H4 (cell line): ENCODE measurements at places on chromosomes 7 and 10. TPM values are rescaled to one million over a fixed set of nuclear protein-coding genes. Genes with fewer than 3 reads are reported as not detected.

DNA sequence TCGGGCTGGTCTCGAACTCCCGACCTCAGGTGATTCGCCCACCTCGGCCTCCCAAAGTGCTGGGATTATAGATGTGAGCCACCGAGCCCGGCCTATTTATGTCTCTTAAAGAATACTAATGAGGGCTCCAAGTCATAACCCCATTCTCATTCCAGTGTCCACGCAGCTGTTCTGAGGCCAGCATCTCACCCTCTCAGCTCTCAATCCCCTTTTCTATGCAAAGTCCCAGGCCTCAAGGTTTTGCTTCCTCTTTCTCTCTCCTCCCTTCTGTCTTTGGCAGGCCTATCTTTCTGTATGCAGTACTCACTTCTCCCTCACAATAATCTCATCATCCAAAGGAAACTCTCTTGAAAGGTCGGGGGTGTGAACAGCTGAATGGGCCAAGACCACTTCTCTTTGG is 28.0 kb upstream of the VSIR start:
- DNase-seq: no peak

AGR3 gene
- total RNA-seq: not detected in 2 replicates

- no peak for DNase-seq
Observed at GRCh38 chr10:22874189-22874854, 53.5 kb upstream of the ARMC3 start.

DNA sequence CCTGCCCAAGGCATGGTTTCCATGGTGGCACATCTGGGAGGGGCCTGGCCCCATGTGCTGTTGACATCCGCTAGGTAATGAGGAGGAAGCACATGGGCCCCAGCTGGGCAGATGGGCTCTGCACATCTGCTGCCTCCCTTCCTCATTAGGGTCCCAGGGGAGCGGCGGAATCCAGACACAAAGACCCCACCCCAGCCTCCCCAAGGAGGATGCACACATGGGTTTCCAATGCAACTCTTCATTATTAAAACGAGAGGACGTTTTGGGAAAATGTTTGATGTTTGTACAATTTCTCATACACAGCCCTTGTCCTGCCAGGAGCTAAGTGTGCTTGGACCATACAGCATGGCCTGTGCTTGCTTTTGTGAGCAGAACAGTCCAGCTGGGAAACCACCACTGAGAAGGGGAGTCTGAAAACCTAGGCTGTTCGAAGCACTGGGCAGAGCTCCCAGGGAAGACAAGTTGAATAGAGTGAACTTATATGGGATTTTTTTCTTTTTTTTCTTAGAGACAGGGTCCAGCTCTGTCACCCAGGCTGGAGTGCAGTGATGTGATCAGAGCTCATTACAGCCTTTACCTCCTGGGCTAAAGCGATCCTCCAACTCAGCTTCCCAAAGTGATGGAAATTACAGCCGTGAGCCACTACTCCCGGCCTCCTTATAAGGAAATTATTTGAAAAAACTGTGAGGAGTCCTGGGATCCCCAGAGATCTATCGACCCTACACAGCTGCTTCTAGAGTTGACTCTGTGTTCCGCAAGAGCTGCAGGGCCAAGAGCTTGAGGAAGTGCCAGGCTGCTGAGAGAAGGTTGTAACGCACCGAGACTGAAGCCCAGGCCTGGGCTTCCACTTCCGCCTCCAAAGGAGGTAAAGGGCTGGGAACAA is 23.4 kb downstream of the FAM107B start:
- no peak for DNase-seq

DNA sequence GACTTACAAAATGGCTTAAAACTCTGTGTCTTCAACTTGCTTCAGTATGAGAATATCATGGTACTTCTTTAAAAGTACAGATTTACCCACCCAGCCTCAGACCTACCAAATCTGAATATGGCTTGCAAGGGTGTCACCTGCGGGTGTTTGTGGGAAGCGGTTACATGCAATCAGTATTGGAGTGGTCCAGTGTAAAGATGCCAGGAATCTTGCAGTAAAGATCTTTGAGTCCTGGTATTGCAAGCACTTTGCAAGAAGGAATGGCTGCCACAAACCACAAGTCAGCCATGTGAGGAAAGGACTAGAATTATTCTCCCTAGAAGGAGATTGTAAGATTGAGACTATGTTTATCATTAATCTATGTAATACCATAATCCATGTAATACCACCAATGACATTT is 115.1 kb downstream of the PON1 start:
- DNase-seq: no peak

CYP26C1 gene
- total RNA-seq: not detected in 2 replicates

SLC25A28 gene
- 7.1 and 19.8 TPM in 2 replicates for total RNA-seq

GRCh38 chr7:98079891-98080648 is 26.6 kb upstream of the LMTK2 start:
- no peak for DNase-seq

MBL2 gene
- not detected in 2 replicates for total RNA-seq

MYO1G gene
- not detected in 2 replicates for total RNA-seq

GRCh38 chr7:8065356-8065813 is 96.8 kb downstream of the GLCCI1 start:
- peak; percentile 92 for DNase-seq

GRCh38 chr7:104469166-104469820 is 140.9 kb downstream of the LHFPL3 start:
- DNase-seq: no peak

DNA sequence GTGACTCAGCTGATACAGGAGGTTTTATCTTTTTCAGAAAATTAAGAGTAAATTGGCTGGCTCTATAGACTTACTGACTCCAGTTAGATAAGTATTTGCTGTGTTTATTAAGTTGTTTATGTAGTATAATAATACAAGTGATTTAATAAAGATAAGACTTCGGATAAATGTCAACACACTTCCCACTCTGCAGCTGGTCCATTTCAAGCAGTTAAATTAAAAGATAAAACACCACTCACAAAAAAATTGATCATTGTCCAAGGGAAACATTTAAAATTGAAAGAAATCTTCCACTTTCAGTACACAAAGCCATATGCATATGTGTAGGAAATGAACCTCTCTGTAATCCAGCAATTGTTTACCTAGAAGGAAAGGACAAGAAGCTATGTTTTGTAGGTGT is 106.1 kb upstream of the SP8 start:
- no peak for DNase-seq

- DNase-seq: peak; percentile 81
Observed at GRCh38 chr7:22666732-22667131, 60.3 kb upstream of the IL6 start.

DNA sequence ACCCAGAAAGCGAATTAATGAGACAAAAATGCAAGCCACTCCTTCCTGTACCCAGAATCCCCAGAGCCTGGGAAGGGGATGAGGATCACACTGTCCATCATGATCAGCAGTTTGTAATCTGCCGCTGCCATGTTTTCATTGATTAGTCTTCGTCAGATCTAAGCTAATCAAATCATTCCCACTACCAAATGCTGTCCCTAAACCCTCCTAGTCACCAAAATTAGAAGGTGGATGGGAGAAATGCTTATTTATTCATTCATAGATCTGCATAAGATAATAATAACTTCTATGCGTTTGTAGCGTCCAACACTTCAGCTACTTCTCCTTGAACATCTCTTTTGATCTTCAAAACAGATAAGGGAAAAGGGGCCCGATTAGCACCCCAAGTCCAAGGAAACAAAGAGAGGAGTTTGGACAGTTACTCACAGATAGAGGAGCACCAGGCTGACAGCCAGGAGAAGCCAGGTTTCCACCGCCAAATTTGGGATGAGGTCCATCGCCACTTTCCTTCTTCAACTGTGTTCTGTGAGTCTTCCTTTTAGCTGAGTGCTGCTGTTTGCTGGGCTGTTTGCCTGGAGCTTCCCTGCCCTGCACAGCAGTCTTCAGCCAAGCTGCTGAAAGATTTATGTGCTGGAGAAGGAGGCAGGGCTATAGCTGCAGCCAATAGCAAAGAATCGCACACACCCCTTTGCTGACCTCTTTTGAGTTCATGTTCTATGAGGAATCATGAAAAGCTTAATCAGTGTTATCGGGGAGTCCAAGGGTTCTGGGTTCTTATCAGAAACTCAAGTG is at the start of gene CYP3A5:
CYP3A5 (minus strand) TSS at position 597 of the 792 bp plus-strand sequence; CDS start at position 497, 100 bp downstream.
- DNase-seq: no peak

DNA sequence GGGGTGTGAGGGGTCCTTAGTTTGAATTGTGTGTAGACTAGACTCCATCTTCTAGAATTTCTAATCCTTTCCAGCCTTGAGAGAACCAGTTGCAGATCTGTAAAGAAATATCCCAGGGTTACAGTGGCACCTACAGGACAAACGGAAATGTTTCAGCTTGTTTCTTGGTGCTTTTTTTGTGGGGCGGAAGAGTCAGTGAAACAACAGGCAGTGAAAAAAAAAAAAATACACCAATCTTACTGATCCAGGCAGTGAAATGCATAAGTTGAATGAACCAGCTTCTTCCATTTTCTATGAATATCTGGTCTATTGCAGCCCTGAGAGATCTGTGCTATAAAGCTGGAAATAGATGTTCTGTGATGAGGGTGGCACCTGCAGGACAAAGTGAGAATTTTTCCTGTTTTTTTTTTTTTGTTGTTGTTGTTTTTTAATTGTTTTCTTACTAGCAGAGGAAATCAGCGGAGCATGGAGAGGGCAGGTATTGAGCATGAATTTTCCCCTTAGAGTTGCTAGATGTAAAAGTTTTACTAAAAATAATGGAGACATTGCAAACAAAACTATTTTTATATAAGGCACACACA is 81.9 kb upstream of the DYNC1I1 start:
- peak; percentile 68 for DNase-seq

DNA sequence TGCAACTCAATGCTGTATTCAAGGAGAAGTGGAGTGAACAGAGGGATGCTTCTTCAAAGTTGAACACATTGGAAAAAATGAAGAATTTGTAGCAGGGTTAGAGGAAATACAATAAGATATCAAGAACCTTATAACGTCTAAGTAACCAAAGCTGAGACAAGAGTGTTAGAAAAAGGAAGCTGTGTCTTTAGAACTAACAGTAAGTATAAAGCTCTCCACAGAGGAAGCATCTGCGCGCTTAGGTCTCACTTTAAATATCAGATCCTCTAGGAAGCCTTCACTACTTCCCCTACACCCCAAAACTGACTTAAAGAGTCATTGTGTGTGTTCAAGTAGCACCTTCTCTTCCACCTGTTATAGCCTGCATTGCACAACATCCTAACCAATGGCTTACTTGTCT is 43.0 kb downstream of the CH25H start:
- no peak for DNase-seq

COL26A1 gene
- not detected in 2 replicates for total RNA-seq

GRCh38 chr10:132537684-132538001 is at the start of gene INPP5A:
Gene INPP5A (plus strand): TSS chr10:132537787. CDS start chr10:132538097, 310 bp downstream.
- no peak for DNase-seq

DNA sequence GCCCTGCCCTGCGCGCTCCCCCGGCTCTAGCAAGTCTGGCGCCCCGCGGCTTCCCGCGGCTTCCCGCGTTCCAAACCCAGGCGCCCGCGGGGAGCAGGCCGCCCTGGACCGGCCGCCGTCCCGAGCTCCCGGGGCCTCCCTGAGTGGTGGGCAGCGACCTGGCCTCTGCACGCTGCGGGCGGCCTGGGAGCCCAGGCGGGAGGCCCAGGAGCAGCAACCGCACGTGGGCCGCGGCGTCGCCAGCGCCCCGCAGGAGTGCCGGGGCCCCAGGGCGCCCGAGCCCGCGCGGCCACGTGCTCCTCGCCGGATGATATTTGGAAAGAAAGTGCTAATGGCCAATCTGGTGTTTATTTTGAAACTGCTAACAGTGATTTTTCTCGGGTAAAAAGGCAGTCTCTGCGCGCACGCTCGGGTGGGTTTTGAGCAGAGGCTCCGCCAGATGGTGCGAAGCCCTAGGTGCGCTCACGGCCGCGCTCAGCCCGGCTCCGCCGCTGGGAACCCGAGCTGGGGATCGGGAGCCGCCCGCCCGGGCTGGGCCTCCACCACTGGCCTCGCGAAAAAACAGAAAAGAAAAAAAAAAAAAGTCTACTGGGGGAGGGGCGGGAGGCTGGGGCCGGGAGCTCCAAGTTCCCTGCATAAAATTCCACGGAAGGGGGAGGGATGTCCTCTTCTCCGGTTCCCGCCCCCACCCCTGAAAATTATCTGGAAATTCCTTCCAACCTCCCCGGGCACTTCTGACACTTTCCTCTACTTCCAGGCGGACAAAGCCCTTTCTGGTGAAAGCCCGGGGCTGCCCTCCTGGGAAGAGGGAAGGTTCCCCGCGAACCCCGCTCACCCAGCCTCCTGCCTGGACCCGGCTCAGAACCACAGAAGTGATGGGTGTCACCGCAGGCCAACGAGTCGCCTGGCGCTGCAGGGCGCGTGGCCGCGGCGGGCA is 4.3 kb downstream of the EBF3 start:
- DNase-seq: no peak

DNA sequence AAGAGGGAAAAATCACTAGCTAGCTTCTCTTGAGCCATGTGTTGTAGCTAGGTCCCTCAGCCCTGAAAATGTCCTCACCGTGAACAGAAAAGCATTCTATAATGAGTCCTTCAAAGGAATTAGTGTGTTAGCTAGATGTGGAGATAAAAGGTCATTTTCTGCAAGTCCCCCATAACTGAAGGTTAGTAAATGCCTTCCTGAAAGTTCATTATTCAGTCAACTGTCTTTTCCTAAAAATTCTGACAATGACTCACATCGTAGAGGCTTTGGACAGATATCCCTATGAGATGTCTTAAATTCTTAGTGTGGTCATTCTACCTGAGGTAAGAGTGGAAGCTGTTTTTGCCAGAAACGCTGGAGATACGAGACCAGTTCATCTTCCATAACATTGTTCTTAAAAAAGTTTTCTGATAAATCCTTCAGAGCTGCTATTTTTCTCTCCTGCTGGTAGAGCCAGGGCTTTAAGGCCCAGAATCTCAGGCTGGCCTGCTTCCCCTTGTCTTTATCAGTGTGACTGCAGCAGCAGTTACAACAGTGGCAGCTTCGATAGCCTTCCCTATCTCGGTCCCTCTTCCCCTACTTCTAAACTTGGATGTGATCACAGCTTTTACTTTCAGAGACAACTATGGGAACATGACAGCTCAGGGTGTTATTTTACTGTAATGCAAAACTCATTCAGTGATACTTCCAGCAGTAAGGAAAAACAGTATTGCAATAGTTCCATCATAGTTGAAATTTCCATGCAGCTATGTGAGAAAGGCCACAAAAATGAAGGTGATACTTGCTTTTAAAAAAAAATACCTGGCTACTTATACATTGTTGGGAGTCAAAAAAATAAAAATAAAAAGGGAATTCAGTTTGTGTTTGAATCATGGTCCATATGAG is 37.3 kb upstream of the PRKAR2B start:
- no peak for DNase-seq

DNA sequence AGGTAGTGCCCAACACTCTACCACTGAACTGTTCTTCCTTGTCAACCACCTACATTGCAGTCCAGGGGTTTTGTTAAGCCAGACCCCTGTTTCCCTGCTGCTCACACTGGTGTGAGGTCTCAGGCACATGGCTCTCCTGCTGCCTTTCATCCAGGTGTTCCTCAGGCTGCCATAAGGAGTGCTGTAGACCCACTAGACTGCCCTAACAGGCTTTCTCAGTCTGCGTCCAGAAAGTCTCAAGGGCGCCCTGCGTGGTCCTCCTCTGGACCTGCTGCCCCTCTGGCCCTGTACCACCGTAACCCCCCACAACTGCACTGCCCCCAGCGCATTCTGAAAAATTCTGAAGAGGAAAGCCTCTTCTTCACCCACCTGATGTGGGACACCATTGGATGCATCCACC is 225.7 kb upstream of the ANKRD30A start:
- no peak for DNase-seq

NRP1 gene
- 34.9 and 39.6 TPM in 2 replicates for total RNA-seq
